ENCODE measurements at places on chromosomes 2 and 18.

- DNase-seq: no peak
Measured at GRCh38 chr2:123912171-123912570, 112.9 kb upstream of the CNTNAP5 start.

DNA sequence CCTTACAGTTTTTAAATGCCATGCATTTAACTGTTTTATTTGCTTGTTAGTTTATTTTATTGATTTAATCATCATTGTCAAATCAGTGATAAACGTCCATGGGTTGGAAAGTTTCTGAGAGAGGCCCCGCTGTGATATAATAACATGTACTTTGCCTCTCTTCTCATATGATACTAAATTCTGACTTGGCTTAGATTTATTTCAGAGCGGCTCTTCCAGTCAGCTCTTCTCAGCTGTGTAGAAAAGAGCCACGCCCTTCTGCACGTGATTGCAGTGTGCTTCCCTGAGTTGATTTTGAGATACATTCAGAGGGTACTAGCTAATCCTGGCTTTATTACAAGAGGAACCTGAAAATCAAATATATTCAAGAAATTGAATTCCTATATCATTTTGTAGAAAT, 218.6 kb downstream of the KCNE4 start:
- no peak for DNase-seq

GRCh38 chr2:200430017-200430416, 79.9 kb downstream of the KCTD18 start:
- no peak for DNase-seq

DNA sequence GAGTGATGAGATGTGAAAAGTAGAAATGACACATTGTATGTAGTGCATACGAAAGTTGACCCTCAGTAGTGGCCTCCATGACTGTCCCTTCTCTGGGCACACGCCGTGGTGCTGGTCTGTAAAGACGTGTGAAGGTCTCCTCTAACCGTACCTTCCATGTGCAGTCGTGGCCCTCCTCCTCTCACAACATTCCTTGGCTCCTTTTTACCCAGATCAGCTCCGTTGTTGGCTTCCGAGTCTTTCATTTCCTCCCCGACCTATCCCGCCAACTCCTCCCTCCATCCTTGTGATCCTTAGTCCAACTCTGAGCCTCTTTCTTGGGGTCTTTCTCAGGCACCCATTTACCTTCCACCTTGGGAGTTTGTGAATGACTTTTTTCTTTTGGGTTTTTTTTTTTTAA, 160.4 kb upstream of the BCL2L11 start:
- no peak for DNase-seq

GRCh38 chr2:236552212-236552542, 17.4 kb upstream of the ACKR3 start:
- no peak for DNase-seq

DNA sequence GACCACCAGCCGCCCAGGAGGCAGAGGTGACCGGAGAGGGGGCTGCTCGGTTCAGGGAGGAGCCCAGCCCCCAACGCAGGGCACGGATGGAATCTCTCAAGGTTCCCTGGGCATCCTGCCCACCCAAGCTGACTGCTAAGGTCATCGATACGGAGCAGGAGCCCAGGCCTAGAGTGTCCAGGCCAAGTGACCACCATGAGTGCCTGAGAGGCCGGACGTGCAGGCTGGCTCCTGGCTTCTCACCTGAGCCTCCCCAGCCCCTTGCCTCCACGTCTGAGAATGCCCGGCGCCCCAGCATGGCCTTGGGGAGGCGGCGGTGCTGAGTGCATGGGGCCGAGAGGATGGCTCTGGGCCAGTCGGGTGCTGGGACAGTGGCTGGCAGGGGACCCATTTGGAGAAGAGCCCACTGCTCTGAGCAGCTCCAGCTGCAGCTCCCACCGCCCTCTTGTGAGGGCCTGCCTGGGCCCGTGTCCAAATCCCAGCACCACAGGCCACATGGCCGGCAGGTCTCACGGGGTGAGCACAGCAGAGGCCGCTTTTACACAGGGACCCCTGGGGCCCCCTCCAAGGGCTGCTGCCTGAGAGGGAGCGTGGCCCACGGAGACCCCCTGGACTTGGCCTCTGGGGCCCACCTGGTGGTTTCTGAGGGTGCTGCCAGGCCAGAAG, 102.8 kb upstream of the CTDP1 start:
- DNase-seq: no peak

GRCh38 chr2:221569871-221570270, 2.2 kb downstream of the EPHA4 start:
- DNase-seq: no peak

- no peak for DNase-seq
Measured at GRCh38 chr2:152571048-152571766, 146.1 kb downstream of the PRPF40A start.

DNA sequence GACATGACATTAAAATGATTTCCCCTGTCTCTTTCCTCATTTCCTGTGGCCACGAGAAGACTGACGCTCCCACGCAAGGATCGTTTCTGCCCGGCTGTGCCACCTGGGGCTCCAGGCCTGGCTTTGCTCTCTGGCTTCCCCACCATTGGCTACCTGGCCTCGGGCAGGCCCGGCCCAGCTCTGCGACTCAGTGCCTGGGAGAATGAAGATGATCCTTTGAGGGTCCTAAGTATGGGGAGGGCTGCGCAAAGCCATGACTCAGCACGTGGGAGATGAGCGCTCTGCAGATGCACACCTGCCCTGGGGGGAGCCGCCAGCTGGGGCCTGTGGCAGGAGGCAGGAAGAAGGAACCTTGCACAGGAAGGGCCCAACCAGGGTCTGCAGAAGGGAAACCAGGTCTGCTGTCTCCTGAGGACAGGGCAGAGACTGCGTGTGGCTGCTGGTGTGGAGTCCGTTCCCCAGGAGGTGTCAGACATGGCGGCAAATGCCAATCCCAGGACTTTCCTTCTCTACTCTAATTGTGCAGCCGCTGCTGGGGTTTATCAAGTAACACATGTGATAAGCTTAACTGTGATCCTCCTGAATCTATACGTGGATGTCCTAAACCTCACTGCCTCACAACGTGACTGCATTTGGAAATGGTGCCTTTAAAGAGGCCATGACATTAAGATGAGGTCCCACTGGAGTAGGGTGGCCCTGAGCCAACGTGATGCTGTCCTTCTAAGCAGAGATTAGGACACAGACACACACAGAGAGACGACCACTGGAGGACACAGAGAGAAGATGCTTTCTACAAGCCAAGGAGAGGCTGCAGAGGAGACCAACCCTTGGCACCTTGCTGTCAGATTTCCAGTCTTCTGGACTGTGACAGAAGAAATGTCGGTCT, 32.9 kb downstream of the MBP start:
- no peak for DNase-seq

DNA sequence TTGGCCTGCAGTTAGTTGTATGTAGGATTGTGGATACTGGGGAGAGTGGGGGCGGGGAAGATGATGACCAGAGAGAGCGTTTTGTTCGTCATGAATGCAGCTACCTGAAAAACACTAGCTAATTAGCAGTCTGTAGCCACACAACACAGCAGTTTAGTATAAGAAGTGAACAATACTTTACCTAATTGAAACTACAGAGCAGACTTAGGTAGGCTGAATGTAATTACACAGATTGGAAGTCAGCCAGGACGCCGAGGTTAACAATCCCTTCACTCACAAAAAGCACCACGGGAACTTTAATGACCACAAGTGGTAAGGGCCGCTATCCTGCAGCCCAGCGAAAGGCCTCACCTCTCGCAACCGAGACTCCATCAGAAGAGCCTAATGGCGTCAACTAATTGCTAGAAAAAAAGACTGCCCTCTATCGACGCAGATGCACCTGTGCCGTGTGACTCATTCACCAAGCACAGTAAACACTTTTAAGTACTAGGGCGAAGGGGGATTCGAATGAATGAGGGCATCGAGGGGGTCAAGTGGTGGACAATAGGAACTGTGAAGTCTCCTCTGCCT, 591.0 kb downstream of the ARHGAP15 start:
- peak; percentile 28 for DNase-seq

- no peak for DNase-seq
Measured at GRCh38 chr18:55268151-55268601, 308.9 kb upstream of the CCDC68 start.

- DNase-seq: no peak
Measured at GRCh38 chr2:155839991-155840390, 492.5 kb downstream of the NR4A2 start.

DNA sequence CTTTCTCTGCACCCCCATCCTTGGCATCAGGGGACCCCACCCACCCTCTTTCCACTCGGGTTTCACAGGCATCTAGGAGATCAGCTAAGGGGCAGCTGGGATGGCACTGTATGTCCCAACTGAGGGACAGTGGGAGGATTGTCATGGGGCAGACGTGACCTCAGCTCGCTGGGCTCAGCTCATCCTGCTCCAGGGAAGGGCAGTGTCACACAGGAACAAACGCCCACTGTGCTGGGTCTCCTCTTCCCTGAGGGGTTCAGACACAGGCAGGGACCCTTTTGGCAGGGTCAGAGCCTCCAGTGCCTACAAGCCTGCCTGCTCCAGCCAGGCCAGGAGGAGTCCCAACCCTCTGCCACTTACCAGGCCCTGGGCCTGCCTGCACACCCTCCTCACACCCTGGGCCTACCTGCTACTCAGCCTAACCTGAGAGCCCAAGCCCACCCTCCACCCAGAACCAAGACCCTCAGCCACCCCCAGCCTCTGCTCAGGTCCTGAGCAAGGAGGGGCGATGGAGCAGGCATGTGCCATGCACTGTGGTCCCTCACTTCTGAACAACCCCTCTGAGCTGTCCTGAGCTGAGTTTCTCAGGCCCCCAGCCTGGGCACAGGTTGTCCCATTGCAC, 68.2 kb downstream of the HS1BP3 start:
- DNase-seq: no peak

DNA sequence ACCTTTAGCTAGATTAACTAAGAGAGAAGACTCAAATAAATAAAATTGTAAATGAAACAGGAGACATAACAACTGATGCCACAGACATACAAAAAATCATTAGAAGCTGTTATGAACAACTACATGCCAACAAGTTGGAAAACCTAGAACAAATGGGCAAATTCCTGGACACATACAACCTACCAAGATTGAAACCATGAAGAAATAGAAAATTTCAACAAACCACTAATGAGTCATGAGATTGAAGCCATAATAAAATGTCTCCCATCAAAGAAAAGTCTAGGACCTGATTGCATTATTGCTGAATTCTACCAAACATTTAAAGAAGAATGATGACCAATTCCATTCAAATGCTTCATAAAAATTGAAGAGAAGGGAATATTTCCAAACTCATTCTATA, 54.3 kb downstream of the ST3GAL5 start:
- DNase-seq: no peak

DNA sequence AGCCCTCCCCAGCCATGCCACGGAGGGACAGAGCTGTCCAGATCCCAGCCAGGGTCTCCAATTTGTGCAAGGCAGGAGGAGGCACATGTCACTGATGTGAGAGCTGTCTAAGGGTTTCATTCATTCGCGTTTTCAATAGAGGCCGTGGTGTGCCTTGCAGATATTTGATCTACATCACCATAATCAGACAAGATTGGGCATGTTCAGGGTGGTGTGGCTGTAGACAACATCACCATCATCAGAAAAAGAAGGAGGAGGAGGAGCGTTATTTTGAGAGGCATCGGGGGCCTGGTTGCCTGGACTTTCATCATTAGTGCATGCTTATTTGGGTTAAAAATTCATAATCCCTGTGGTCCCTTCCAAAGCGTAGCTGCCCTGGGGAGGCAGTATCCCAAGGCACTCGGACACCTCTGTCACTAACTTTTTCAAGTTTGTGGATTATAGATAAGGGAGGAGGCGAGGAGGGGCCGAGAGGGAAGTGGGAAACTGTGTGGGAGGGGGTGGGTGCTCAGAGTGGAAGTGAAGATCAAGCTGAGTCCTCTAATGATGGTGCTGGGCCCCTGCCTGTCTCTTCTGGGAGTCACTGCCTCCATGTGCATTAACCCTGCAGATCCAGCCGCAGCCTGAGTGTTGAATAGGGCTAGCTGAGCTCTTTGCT, 194.1 kb downstream of the CTIF start:
- DNase-seq: no peak

DNA sequence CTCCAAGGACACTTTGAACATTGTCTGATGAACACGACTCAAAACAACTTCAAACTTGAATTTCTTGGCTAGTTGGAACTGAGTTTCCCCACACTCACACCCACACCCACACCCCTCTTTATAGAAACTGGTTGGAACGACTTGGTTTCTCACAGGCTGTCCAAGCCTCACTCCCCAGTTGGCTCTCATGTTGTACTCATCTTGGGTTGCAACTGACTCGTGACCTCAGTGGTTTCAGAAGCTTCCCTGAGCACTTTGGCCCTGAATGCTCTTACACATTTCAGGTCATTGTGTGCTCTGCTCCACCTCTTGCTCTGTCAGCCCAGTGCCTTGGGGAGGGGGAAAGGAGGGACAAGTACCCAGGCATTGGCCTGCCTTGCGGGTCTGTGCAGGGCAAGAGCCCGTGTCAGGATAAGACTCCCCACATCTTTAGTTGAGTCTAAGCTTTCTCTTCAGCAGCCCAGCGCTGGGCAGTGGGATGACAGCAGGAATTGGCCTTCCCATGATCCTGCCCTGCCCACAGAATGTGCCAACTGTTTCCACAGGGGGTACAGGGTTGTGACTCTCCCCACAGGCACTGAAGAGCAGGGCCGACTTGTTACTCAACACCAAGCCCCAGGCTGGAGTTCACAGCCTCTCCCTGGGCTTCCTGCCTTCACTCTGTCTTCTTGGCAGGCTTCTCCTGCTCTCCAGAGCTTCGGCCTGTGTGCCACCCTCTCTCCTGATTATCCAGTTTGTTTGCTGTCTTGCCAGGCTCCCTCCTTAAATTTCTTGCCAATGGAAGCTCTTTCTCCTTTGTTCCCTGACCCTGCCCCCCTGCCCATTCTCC, 104.6 kb downstream of the RTN4 start:
- DNase-seq: no peak

GRCh38 chr2:144512891-144513351, 7.0 kb downstream of the ZEB2 start:
- no peak for DNase-seq
